ENCODE measurements at places on chromosomes 16 and 17.
A peak's percentile ranks its signal among the peaks of the same experiment; 100 is the strongest.

- no peak for DNase-seq
Observed at GRCh38 chr17:74558882-74559519, 8.3 kb downstream of the CD300H start.

DNA sequence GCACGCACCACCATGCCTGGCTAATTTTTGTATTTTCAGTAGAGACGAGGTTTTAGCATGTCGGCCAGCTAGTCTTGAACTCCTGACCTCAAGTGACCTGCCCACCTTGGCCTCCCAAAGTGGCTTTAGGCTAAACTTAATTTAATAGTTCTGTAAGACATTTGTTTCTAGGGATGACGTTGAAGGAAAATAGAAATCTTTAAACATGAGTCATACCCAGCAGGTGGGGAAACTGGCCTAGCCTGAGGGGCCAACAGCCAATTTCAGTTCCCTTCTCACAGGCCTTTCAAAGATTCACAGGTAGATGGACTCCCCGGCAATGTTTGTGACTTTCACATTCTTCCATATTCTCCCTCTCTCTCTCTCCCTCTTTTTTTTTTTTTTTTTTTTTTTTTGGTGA lies 18.1 kb upstream of the ITPRIPL2 start:
- no peak for DNase-seq

- DNase-seq: no peak
Observed at GRCh38 chr17:9330611-9331271, 244.9 kb downstream of the STX8 start.

- DNase-seq: no peak
Observed at GRCh38 chr17:70357190-70357589, 187.9 kb downstream of the KCNJ2 start.

DNA sequence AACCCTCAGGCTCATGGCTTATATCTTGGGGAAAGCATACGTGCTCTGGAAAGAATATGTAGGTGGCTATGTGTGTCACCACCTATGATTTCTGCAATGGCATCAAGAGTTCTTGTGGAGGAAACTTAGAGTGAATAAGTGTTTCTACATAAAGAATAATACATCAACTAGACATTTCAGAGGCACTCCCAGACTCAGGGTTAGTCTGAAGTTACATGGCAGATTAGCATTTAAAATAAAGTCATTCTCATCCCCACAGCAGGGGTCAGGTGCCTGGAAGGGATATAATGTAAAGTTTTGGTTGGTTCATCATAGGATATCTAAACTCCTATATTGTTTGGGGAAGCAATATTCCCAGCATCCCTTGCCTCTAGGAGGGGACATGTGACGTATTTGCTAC lies 182.1 kb downstream of the PCTP start:
- no peak for DNase-seq

DNA sequence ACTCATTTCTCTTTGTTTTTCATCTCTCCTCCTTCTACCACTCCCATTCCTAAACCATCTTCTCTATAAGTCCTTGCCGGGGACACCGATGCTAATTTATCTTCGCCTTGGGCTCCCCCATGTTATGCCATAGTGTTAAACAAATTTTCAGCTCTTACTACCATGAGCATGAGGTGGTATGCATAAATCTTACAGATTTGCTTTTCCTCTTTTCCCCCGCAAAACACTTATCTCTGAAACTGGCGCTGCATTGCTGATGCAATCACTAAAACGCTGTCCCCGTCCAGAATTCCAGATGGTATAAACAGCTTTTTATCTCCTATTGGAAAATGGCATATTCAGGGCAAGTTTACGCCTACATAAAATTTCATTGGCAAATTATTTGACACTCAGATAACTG lies 673.6 kb upstream of the CDH8 start:
- no peak for DNase-seq

DNA sequence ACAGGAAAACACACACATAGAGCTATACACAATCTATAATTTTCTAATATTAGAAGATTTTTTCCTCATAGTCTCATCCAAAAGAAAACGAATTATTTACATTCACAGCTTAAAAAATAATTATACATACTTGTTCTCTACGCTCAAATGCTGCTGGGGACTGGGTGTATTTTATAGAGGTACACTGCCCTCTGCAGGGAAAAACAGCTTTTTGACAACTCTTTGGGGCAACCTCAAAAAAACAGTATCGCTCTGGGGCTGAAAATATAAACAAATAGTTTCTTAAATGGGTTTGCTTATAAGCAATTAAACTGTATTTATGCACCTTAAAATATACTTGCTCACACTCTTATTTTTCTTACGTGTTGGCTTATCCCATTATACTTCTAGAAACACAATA lies 261.8 kb upstream of the PSMD7 start:
- no peak for DNase-seq

- DNase-seq: no peak
Observed at GRCh38 chr16:62853887-62854286, 817.6 kb upstream of the CDH8 start.

DNA sequence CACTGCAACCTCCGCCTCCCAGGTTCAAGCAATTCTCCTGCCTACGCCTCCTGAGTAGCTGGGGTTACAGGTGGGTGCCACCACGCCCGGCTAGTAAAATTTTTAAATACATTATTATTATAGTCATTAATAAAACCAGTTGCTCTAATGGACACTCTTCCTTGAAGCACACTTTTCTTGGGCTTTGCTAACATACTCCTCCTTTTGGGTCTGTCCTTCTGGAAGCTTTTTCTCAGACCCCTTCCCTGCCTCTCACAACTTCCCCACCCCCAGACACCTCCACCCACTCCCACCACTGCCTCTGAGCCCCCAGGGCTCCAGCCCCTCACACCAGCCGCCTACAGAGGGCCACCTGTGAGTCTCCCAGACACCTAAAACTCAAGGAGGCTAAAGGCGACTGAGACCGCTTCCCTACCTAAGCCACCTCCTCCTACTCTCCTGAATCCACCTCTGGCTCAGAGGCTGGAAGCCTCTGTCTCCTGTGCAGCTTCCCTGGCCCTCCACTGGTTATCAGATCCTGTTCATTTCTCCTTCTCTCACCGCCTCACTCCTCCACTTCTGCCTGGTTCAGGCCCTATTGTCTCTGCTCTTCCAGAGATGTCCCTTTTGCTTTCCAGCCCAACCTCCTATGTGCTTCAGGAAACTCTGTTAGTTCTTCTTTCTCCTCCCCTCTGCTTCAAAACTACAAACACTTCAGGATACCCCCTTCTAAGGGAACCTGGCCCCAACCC lies 2.1 kb upstream of the CUEDC1 start:
- no peak for DNase-seq

GRCh38 chr17:17413821-17414220 lies 63.0 kb upstream of the MED9 start:
- DNase-seq: no peak

DNA sequence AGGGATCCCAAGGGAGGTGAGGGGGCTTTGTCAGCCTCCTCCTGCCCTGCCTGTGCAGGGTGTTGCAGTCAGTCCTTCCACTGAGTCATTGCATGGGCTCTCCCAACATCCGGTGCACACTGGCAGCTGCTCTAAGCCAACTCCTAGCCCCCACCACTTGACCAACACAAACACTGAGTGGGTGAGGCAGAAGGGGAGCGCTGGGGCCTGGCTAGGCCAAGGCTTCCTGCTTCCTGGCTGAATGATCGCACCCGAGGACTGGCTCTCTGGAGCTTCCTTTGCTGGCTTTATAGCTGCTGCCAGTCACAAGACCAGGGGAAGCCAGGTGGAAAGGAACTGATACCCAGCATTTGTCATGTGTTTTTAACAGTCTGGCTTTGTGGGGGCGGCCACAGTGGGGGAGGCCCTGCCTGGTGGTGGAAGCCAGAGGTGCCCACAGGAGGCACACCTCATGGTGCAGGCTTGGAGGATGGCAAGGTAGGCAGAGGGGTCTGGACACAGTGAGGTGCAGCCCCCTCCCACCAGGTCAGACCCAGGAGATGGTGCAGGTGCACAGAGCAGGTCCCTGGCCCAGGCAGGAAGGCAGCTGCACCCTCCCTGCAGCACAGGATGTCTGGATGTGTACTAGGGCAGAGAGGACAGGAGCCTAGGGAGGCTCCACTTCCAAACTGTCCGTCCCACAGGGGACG lies 6.8 kb downstream of the MPG start:
- peak; percentile 90 for DNase-seq

- no peak for DNase-seq
Observed at GRCh38 chr16:16073001-16073545, 123.7 kb downstream of the ABCC1 start.

DNA sequence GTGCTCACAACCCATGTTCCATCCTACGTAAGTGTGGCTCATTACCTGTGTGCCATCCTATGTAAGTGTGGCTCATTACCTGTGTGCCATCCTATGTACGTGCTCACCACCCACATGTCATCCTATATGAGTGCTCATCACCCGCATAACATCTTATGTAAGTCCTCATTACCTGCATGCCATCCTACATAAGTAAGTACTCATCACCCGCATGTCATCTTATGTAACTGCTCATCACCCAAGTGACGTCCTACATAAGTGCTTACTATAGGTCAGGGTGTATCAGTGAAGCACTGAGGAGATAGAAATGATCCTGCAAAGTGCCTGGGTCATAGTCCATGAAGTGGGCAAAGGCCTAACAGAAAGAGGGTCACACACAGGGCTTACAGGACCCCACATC lies 93.1 kb downstream of the AXIN2 start:
- no peak for DNase-seq

- DNase-seq: no peak
Observed at GRCh38 chr17:77884019-77884418, 74.5 kb upstream of the TNRC6C start.

- DNase-seq: no peak
Observed at GRCh38 chr17:1755252-1755826, 6.5 kb upstream of the SERPINF1 start.

GRCh38 chr17:65799454-65799853 lies 238.0 kb upstream of the AXIN2 start:
- DNase-seq: no peak

GRCh38 chr17:39239640-39240314 lies 14.0 kb upstream of the STAC2 start:
- no peak for DNase-seq

DNA sequence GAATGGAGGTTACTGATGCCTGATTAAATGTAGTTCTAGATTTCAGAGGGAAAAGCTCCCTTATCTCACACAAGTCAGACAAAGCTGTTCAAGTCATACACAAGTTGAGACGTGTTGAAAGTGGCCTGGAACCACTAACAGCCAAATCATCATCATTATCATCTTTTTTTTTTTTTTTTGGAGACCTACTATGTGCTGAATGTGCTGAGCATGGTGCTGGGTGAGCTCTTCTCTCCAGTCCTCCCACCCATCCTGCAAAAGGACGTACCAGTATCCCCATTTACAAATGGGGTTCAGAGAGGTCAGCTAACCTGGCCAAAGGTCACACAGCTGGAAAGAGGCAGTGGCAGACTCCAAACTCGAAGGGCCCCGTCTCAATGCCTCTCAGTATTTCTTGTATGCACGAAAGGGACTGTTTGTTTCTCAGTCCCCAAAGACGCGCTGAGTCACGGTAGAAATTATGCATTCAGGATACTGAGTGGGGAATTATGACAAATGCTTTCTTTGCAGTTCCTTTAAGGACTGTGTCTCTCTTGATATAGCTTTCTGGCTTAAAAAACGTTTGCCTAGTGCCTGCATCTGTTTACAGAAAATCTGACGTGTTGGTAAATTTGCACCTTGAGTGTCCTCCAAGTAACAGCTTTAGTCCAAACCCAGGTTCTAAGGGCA lies 235.5 kb downstream of the XYLT1 start:
- no peak for DNase-seq

- DNase-seq: no peak
Observed at GRCh38 chr17:49577650-49577934, 1.9 kb downstream of the NXPH3 start.
